Activated CD8-positive, alpha-beta memory T cell treated with anti-CD3 and anti-CD28 coated beads, Interleukin-2, amount 50 U/mL, for 4 hours (primary cell): ENCODE measurements at places on chromosomes 7 and 10.

- DNase-seq, result peak; percentile 6
Observed at GRCh38 chr7:157928171-157928794, 591.5 kb downstream of the DNAJB6 start.

GRCh38 chr10:27558612-27559020 lies 54.5 kb downstream of the RAB18 start:
- peak; percentile 18 for DNase-seq

DNA sequence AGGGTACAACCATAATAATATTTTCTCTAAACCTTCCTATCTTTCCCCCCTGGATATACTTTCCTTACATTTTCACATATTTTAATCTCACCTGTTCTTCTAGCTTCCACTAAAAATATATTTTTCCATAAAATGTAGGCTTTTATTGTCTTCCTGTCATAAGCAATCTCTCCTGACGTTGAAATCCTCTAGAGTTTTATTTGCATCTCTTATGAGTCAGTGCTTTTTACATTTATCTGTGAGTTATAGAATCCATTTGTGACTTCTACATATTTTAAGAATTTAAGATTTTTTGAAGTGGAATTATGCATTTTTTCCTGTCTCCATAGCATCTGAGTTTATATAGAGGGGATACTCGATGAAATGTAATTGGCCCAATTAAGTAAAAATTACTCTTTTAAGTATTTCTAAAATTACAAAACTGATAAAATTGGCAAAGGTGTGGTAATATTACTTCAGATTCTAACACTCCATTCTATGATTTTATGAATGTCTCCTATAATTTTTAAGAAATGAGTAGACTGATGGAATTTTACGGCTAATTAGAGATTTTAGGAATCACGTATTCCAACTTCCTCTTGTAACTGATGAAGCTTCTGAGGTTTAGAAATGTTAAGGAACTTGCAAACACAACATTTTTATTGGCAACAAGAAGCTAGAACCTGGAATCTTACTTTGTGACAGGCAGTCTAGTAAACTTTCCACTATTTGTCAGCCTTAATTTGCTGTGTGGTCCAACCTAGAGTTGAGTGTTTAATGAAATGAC lies 422.9 kb upstream of the SEMA3A start:
- DNase-seq, result no peak

- DNase-seq, result no peak
Observed at GRCh38 chr7:127383123-127383835, 9.2 kb downstream of the ZNF800 start.

DNA sequence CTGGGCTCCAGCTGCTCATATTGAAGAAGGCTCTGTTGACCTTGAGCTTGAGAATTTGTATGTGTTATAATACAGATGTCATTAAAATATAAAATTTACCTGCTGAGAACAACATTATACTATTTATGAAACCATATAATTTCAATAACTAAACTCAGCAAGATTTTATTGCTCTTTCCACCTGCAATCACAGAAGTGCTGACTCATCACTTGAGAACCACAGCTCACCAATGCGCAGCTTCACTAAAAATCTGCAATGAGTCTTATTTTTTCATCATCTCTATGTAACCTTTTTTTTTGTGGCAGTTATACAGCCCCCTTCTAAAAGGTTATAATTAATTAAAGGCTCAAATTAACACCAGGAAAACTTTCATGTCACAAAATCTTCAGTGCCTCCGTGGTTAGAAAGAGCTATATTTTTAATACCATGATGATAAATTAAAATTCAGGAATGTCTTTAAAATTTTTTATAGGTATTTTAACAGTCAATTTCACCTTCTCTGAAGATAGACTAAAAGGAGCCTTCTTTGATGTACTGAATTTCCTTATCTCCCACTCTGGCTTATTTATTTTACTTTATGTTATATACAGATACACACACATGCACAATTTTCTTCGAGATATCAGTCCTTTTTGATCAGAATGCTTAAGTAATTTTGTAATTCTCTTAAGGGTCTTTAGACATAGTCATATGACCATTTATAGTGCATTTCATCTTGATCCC lies 102.7 kb downstream of the EVX1 start:
- no peak for DNase-seq

DNA sequence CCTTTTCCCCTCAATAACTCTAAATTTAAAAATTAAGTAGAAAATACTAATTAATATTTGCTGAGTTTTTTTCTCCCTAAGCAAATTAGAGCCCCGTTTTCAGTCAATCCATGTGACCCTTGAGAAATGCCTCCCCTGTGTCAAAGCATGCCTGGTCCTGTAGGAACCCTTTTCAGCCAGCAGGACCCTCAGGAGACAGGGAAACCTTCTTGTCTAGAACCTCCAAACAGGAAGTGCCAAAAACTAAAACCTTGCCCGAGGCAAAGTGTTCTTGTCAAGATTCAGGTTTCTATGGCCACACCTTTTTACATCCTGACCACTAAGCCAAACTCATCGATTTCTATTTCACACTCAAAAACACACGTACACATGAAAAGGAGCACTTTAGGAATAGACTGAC lies 60.1 kb upstream of the NFE2L3 start:
- DNase-seq, result no peak

GRCh38 chr10:11454958-11455566 lies 156.4 kb downstream of the USP6NL start:
- no peak for DNase-seq

DNA sequence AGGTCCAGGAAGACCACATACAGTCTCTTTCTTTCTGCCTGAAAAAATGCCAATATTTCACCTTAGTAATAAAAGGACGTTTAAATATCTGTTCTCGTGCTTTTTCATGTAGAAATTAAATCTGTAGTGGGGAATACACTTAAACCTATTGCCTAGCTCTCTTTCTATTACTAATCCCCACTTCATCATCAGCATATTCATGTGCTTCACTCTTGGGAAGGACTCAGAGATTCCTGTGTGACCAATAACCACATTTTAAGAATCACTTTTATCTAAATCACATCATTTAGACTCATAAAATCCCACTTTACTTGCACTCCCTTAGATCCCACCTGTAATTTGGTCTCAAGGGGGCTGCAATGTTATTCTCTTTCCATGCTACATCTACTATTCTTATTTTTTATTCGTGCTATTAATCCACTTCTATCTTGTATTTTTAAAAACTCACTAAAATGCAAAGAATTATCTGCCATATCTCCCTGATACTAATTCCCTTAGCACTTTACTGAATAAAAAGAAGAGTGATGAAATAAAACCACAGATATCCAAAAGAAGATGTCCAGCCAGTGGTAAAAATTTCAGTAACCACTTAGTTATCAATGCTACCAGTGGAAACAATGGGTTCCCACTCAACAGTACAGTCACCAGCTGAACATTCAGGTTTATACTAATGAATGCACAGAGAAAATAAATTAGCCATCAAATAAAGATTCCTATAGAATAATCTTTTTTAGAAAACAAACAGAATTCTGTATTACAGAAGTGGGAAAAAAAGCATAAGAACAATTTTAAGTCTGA lies 102.1 kb downstream of the PPP1R17 start:
- no peak for DNase-seq

DNA sequence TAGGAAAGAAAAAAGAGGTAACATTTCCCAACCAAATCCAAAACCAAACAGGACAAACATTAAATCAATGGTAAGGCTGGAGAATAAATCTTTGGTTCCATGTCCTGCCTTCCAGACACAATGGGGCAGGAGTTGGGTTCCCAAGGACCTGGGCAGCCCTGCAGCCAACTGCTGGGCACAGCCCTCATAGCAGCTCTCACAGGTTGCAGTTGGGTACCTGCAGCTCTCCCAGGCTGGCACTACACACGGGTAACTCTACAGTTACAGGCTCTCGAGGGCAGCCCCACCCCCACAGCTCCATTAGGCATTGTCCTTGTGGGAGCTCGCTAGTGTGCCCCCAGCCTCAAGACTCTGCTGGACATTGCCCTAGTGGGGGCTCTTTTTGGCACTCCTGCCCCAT lies 7.5 kb downstream of the GRB10 start:
- DNase-seq, result no peak

DNA sequence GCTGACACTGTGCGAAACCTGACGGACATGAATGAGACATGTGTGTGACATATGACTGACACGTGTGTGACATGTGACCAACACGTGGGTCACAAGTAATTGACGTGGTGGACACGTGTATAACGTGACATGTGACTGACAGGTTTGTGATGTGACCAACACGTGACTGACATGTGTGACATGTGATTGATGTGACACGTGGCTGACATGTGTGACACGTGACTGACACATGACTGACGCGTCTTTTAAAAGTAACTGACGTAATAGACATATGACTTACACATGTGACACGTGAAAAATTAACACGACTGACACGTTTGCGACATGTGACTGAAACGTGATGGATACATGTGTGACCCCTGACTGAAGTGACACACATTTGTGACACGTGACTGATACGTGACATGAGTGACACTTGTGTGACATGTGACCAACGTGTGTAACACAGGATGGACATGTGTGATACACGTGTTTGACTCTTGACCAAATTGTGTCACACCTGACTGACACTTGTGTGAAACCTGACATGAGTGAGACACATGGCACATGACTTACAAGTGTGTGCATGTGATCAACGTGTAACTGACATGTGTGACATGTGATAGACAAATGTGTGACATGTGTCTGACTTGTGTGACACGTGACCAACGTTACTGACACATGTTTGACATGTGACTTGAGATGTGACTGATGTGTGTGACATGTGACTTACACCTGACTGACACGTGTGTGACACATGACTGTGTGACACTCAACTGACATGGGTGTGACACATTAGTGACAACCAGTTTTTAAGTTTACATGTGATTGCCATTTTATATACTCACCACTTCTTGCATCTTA lies 56.9 kb downstream of the ZNF92 start:
- no peak for DNase-seq

GRCh38 chr10:86263209-86263608 lies 103.4 kb downstream of the GRID1 start:
- no peak for DNase-seq

- DNase-seq, result no peak
Observed at GRCh38 chr10:71684356-71685173, 35.0 kb downstream of the C10orf105 start.

DNA sequence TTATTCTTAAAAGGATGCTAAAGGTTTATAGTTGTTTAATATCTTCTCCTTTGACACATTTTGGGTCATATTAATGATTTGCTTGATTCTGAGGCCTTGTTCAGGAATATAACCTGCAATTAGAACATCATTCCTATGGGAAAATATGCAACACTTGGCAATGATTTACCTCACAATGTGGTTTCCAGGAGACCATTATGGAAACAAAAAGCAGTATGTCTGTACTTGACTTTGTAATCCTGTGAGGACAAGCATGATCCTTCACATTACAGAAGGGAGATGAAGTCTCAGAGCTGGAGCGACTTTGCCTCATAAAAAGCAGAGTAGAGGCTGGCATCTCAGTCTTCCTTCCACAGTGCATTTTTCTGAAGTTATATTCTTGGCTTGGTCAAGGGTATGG lies 57.0 kb upstream of the CDCA7L start:
- no peak for DNase-seq

DNA sequence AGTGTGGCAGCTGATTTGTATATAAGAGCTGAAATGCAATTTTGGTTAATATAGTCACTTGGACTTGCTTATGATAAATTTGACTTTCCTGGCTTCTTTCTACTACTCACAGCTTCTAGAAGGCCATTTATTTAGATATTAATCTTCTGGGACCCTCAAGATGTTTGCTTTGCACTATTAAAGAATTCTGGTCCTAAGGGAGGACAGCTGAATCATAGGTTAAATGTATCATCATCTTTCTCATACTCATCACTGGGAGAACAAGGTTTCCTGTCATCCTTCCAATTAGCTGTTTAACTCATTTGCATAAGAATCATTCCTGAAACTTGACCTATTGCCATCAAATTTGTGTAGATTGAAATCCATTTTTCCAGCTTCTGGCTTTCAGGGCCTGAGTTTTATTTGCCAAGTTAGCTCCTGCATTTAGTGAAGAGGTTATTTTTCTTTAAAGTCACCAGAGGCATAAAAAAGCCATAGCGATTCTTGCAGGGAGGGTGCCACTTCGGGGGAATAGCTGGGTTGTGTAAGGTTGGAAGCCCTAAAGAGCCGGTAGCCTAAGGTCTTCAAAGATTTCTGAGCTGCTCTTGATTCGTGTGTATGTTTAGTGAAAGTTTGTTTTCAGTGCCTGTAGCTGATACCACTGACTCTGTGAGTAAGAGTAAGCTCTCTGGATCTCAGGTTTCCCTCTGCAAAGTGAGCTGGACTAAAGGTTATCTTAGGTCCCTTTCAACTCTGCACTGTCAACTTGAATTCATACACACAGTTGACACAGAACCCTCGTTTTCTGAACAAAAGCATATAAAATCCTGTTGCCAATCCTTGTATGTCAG lies 4.3 kb downstream of the MAP3K8 start:
- DNase-seq, result no peak

GRCh38 chr7:159027789-159028507 lies 116.7 kb downstream of the VIPR2 start:
- DNase-seq, result peak; percentile 7

- DNase-seq, result no peak
Observed at GRCh38 chr7:44189286-44189992, at the start of gene GCK. Gene GCK, minus strand, starts transcription at chr7:44189439. Its CDS starts 486 bp downstream, at chr7:44188953.

DNA sequence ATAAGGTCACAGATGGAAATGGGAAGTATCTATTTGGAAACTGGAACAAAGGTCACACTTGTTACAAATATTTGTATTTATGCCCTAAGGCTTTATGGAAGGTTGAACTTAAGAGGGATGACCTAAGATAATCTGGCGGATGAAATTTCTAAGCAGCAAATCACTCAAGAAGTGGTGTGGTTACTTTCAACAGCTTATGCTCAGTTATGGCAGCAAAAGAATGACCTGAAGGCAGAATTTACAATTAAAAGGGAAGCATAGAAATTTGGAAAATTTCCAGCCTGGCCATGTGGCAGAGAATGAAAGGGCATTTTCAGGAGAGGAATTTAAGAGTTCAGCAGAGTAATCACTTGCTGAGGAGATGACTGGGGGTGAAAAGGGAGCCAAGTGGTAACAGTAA lies 95.8 kb upstream of the TNS3 start:
- DNase-seq, result no peak

DNA sequence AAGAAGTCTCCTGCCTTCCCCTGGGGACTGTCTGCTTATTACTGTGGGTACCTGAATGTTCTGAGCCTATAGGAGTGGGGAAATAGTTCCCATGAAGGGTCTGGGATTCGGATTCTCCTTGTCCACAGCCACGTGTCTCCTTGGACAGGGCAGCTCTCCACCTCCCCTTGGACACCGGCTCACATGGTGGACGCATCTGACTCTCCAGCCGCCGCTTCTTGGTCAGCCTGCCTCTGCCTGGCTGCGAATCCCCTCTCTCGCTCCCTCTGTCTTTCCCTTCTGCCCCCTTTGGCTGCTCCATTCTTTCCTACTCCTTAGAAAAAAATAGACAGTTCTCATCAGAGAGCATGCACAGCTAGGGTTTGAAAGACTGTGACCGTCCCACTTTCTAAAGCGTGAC lies 46.9 kb downstream of the JAKMIP3 start:
- no peak for DNase-seq

DNA sequence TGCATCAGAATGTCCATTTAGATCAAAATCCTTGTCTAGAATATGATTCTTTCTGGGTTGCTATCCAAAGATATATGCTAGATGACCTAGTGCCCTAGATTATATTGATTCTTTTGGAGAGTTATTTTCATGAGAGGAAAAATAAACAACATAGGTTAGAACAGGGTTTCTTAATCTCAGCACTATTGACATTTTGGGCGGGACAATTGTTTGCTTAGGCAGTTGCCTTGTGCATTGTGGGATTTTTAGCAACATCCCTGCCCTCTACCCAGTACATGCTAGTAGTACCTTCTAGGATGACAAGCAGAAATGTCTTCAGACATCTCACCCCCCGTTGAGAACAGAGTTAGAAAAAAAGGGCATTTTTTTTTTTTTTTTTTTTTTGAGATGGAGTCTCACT lies 25.1 kb upstream of the LAMB1 start:
- DNase-seq, result no peak
